Regular cardiac myocyte (primary cell): ENCODE measurements at places on chromosomes 2 and 18. TPM values are rescaled to one million over a fixed set of nuclear protein-coding genes. Genes with fewer than 3 reads are reported as not detected.

Gene DSC3
- under 0.01 and 0.19 TPM in 2 replicates for total RNA-seq

Gene BMP10
- total RNA-seq: not detected in 2 replicates

Gene ABCG5
- total RNA-seq: not detected in 2 replicates

Gene TOGARAM2
- not detected in 2 replicates for total RNA-seq

Gene CAD
- 22.6 and 47.9 TPM in 2 replicates for total RNA-seq
